K562 (cell line): ENCODE measurements at places on chromosomes 7 and 10. TPM values are rescaled to one million over a fixed set of nuclear protein-coding genes. Genes with fewer than 3 reads are reported as not detected.

The AKR1C4 gene
- 0.13 TPM in 1 of 2 replicates, not detected in the other for total RNA-seq

DNA sequence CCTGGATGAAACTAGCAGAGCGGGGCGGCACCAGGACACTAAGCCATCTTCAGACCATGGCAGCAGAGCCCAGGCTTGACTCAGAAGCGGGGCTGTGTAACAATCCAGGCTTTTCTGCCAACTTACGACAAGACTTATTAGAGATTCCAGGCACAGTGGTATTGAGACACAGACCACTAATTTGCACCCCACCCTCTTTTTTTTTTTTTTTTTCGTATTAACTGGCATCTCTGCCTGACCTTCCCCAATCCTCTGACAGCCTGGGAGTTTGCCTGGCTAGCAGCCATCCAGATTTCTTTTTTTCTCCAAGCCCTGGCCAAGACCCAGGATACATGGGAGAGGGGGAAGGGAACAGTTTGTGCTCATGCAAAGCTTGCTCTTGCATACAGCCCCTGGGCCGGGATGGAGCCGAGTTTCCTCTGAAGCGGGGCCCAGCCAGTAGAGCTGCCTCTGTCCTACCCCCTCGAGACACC, 182.4 kb downstream of the PLXNA4 start:
- no peak overlapping the region for H3K4me3 ChIP-seq
- peaks cover 2% of the 10 kb centered on the region; the same call in 2 of the 3 replicates for H3K27me3 ChIP-seq
- no peaks in the 10 kb centered on the region for H3K36me3 ChIP-seq
- DNase-seq = no peak

The PAOX gene
- total RNA-seq = 6.0 and 6.4 TPM in 2 replicates

DNA sequence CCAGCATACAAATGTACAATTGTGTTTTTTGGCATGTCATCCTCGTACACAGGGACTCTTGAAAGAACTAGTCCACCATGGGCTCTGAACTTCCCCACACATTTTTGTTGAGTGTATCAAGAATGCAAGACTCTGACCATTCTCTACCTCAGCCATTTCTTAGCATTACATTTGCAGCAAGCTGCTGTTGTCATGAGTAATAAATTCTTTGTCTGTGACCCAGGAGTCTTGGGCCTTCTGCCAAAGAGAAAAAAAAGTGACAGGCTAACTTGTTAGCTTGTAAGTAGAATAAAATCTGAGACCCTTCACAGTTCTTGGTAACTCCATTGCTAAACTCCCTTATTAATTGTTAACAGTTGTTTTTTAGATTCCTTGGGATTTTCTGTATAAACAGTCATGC, 542.3 kb upstream of the MBL2 start:
- H3K27ac ChIP-seq = no peak overlapping the region
- no peaks in the 10 kb centered on the region for H3K4me1 ChIP-seq
- no peaks in the 10 kb centered on the region for H3K36me3 ChIP-seq
- no peak for DNase-seq

The TWIST1 gene
- total RNA-seq = 0.18 and 0.33 TPM in 2 replicates

The GNG11 gene
- not detected in 2 replicates for total RNA-seq

GRCh38 chr10:36538953-36539586, 586.3 kb upstream of the ANKRD30A start:
- H3K27ac ChIP-seq = no peak overlapping the region
- H3K36me3 ChIP-seq = no peaks in the 10 kb centered on the region
- H3K4me3 ChIP-seq = no peak overlapping the region
- H3K4me1 ChIP-seq = no peaks in the 10 kb centered on the region

GRCh38 chr7:30800785-30801252, 29.6 kb downstream of the MINDY4 start:
- no peaks in the 10 kb centered on the region; the same call in 2 of the 3 replicates for H3K4me1 ChIP-seq
- H3K27ac ChIP-seq = no peak overlapping the region
- peak; percentile 62 for DNase-seq
- no peak overlapping the region for H3K4me3 ChIP-seq

The ASB10 gene
- total RNA-seq = not detected in 2 replicates

The CCDC71L gene
- 96.1 and 108 TPM in 2 replicates for total RNA-seq
